Muscle of leg (tissue), 16 donors: ENCODE measurements at places on chromosomes 5 and 9. TPM values are rescaled to one million over a fixed set of nuclear protein-coding genes. Genes with fewer than 3 reads are reported as not detected.

Gene ANKRD18B
- total RNA-seq = 1.2 TPM

Gene ANKRD34B
- total RNA-seq = 0.13 TPM

Gene ZNF366
- 2.1 TPM for total RNA-seq

Gene RPS14
- 5,452 TPM for total RNA-seq

Gene SLCO4C1
- total RNA-seq = 0.98 TPM

GRCh38 chr5:141804475-141804874 lies 73.7 kb downstream of the PCDH1 start:
- H3K4me3 ChIP-seq = no peak overlapping the region
- H3K4me1 ChIP-seq = peaks cover 43% of the 10 kb centered on the region
- no peaks in the 10 kb centered on the region for H3K36me3 ChIP-seq
- no peak for DNase-seq
- peaks cover 39% of the 10 kb centered on the region for H3K27me3 ChIP-seq

- no peak overlapping the region for H3K27ac ChIP-seq
- peaks cover 23% of the 10 kb centered on the region for H3K27me3 ChIP-seq
- DNase-seq = no peak
- no peaks in the 10 kb centered on the region for H3K4me1 ChIP-seq
- H3K36me3 ChIP-seq = no peaks in the 10 kb centered on the region
These were observed 140.5 kb upstream of the PITX1 start for GRCh38 chr5:135174315-135175096.

DNA sequence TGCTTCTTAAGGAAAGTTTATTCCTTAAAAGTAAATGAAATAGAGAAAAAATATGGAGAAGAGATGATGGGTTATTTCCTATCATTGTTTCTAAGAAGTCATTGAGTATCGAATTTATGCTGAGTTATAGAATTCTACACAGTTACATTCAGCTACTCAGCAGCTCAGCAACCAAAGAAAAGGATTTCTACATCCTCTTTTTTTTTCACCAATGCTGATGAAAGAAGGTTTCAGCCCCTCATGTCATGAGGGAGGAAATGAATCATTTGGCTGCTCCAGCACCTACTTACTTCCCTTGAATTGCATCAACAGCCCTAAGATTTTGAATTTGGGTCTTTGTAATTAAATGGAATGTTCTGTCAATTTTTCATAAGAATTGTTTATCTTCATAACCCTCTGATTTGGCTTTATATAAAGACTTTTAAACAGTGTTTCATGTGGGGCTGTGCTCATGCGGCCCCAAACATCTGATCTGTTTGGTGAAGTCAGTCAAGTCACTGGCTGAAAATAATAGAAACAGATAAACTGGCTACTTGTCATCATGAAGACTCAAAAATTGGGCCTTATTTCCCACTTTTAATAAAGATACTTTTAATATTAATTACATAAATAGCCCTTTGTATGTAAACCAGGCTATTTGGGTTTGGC lies 18.5 kb upstream of the SNX2 start:
- no peaks in the 10 kb centered on the region for H3K27me3 ChIP-seq
- H3K27ac ChIP-seq = no peak overlapping the region
- no peak overlapping the region for H3K4me3 ChIP-seq
- no peaks in the 10 kb centered on the region for H3K4me1 ChIP-seq
- no peaks in the 10 kb centered on the region for H3K36me3 ChIP-seq

DNA sequence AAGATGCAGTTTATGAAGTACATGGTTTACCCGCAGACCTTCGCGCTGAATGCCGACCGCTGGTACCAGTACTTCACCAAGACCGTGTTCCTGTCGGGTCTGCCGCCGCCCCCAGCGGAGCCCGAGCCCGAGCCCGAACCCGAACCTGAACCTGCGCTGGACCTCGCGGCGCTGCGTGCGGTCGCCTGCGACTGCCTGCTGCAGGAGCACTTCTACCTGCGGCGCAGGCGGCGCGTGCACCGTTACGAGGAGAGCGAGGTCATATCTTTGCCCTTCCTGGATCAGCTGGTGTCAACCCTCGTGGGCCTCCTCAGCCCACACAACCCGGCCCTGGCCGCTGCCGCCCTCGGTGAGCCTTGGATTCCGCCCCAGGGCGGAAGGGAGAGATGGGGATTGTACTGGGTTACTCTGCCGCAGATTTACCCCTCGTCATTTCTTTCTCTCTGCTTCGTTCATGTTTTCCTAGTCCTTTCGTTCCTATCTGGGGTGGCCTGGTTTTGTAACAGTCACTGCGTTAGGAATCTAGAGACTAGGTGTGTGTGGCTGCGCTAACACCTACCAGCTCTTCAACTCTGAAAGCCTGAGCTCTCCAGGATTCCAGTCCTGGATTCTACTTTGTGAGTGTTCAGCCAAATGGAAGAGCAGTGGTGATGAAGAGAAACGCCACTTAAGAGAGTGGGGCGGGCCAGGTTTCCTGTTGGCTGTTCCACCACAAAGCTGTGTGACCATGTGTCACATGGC lies 638 bp downstream of the MRPS30 start:
- peak; percentile 55 for DNase-seq
- H3K27me3 ChIP-seq = no peaks in the 10 kb centered on the region
- H3K27ac ChIP-seq = peak overlapping the region; percentile 93
